Lung (tissue), 17 donors: ENCODE measurements at places on chromosomes 1 and 21. TPM values are rescaled to one million over a fixed set of nuclear protein-coding genes. Genes with fewer than 3 reads are reported as not detected.
A peak's percentile ranks its signal among the peaks of the same experiment; 100 is the strongest.

GRCh38 chr1:8022395-8023286 is 3.5 kb downstream of the ERRFI1 start:
- H3K27ac ChIP-seq = no peak overlapping the region
- DNase-seq = no peak
- H3K36me3 ChIP-seq = no peaks in the 10 kb centered on the region
- peaks cover 10% of the 10 kb centered on the region for H3K4me1 ChIP-seq
- H3K27me3 ChIP-seq = no peaks in the 10 kb centered on the region

DNA sequence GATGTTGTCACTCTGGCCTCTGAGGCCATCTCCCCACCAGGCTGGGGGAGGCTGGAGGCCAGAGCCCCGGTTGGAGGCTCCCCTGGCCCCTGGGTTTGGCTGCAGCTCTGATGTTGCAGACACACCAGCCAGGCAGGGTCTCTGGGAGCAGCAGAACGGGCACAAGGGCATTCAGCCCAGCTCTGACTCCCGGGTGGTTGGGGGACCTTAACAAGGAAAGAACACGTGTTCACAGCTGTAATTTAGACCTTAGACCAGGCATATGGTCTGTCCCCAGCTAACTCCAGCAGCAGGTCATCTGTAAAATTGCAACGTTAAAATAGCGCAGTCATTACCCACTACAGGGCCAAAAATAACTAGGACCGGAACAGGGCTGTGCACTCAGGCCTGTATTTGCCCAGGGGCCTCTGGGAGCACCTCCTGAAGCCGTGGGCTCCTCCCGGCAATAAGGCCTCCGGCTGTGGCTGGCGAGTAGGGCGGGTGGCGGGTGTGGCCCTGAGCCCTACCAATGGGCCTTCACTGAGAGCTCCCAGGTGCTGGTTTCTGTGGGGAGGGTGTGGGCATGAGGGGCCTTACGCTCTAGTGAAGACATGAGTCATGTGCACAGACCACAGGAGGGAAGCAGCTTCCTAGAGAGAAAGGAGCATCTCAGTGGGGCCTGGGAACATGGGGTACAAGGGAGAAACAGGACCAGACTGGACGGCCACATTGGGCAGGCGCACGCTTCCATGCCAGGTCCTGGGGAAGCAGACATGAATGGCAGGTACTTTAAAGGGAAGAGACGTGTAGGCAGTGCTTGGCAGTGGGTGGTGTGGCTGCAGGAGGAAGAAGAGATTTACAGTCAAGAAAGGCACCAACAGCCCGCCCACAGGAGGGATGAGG is 6.1 kb downstream of the LDLRAP1 start:
- H3K27me3 ChIP-seq = no peaks in the 10 kb centered on the region
- H3K36me3 ChIP-seq = no peaks in the 10 kb centered on the region
- H3K27ac ChIP-seq = peak overlapping the region; percentile 85
- no peak overlapping the region for H3K4me3 ChIP-seq
- no peak for DNase-seq
- peaks cover 7% of the 10 kb centered on the region for H3K4me1 ChIP-seq

DNA sequence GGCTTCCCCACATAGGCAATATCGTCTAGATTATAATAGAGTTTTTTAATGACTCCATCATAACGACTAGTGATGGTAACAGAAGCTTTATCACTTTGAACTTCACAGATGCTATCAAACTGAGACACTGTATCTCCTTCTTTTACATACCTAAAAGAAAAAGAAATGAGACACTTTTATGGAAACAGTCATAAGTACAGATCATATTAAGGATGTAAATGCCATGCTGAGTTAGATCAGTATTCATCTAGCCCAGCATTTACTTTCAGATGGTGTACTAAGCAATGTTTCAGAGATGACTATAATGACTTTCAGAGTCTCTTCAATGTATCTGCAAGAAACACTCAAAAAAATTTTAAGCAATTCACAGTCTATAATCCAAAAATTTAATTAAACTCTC is 18.9 kb downstream of the DBT start:
- H3K27ac ChIP-seq = no peak overlapping the region
- H3K4me1 ChIP-seq = no peaks in the 10 kb centered on the region
- DNase-seq = no peak
- H3K36me3 ChIP-seq = peaks cover 3% of the 10 kb centered on the region
- no peaks in the 10 kb centered on the region for H3K27me3 ChIP-seq

The FCRL3 gene
- total RNA-seq = 1.5 TPM

DNA sequence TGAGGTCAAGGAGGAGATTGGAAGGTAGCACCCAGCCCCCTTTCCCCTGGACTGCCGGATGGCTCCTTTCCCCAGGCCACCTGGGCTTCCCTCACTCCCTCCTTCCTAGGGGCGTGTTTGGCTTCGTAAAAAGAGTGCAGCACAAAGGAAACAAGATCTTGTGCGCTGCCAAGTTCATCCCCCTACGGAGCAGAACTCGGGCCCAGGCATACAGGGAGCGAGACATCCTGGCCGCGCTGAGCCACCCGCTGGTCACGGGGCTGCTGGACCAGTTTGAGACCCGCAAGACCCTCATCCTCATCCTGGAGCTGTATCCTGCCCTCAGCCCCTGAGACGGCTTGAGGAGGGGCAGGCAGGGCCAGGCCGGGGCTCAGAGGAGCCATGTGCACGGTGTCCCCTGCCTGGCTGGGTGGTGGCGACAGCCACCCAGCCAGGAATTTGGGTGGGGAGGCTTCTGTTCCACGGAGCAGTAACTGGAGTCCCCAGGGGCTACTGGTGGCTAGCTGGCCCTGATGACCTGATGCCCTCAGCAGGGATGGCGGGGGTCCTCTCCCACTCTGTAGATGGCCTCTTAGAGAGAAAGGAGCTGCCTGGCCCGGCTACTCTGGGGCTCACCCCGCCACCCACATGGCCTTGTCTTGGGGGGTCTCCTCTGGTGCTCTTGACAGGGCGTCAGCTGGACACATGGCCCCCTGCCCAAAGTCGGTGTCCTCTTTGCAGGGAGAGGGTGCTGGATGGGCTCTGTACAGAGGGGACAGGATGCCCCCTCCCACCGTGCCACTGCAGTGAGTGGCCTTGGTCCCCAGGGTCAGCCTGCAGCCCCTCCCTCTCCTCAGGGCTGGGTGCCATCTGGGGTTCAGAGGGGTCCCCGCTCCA is 39.5 kb downstream of the TRIM11 start:
- no peak for DNase-seq
- no peak overlapping the region for H3K27ac ChIP-seq
- no peaks in the 10 kb centered on the region for H3K4me1 ChIP-seq
- H3K36me3 ChIP-seq = peaks cover 3% of the 10 kb centered on the region
- no peak overlapping the region for H3K4me3 ChIP-seq
- H3K27me3 ChIP-seq = no peaks in the 10 kb centered on the region

The OR2T33 gene
- not detected for total RNA-seq

The FCGR3A gene
- total RNA-seq = 33.3 TPM
